ENCODE measurements at places on chromosomes 5 and 9.

- no peak for DNase-seq
Measured at GRCh38 chr5:7410936-7411511, 15.1 kb downstream of the ADCY2 start.

DNA sequence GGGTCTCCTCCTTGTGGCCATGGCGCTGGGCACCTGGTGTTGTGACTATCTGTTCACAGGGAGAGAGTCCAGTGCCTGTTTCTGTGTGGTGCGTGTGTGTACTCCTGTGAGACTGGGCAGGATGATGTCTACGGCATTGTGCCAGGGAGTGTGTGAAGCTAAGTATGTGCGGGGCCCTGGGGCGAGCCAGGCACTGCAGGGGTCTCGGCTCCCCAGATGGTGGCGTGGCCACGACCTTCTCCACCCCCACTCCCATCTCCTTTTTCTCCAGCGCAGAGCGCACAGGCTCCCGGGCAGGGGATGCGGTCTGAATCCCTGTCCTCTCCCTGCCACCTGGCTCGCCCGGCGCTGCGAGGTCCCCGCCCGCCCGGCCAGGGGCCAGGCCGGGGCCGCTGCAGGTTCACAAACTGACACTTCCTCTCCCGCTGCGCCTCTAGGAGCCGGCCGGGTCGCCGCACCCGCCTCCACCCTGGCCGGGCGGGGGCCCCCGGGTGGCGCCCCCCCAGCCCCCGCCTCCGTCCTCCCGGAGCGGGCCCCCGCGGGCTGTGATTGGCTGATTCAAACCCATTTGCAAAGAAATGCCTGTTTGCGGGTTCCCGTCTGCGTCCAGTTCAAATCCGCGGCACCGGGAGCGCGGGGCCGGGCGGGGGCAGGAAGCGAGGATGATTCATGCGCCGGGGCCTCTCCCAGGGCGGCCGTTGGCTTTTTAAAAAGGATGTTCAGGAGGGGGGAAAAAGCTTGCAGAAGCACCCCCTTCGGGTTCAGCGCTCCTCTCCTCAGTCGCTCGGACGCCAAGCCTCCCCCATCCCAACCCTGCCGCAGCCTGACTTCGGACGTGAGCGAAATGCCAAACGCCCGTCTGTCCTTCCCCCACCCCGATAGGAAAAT lies 790 bp downstream of the PHF19 start:
- peak; percentile 53 for DNase-seq

DNA sequence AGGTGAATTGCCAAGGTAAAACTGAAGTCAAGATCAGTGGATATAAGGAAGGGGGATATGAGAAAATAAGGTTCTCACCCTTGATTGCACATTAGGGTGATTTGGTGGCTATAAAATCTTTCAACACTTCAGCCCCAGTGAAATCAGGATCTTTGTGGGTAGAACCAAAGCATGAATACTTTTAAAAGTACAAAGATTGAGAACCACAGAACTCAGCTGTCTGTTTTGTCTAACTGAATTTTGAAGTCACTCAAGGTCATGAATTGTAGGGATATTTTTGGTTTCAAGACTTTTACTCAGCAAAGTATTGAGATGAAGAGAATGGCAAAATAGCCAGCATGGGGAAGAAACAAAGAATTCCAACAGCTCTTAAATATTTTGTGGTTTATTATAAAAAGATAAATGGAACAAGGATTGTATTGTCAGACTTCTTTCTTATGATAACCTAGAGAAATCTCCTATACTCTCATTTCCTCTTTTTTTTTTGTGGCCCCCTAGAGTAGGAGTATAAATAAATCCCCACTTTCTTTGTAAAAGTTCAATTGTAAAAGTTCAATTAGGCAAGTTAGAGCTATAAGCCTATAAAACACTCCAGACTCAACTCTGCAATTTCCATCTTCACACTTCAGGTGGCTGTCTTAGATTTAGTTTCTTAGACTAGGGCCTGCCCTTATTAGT lies 272.9 kb downstream of the PDE4D start:
- DNase-seq: no peak

DNA sequence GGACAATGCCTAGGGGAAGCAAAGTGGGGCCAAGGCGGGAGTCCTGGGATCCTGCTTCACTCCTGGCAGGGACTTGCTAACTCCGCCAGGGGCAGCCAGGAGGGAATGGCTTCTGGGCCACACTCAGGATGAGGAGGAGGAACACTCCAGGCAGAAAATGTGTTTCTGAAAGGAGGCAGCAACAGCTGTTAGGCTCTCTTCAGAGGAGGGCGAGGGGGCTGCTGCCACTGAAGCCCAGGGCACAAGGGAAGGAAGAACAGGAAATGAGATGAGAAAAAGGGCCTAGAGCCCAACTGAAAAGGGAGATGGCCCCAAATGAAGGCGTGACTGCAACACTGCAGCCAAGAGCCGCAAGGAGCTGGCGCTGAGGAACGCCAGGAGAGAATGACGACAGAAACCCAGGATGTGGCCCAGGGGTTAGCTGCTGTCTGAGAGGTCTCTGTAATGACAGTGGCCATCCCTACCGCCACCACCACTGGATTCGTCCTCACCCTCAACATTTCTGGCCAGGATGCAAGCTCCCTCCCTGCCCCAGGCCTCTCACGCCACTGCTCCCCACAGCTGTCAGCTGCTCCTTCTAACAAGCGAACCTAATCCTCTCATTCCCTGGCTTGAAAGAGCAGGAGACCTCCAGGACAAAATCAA lies 15.8 kb downstream of the PSMB7 start:
- no peak for DNase-seq

DNA sequence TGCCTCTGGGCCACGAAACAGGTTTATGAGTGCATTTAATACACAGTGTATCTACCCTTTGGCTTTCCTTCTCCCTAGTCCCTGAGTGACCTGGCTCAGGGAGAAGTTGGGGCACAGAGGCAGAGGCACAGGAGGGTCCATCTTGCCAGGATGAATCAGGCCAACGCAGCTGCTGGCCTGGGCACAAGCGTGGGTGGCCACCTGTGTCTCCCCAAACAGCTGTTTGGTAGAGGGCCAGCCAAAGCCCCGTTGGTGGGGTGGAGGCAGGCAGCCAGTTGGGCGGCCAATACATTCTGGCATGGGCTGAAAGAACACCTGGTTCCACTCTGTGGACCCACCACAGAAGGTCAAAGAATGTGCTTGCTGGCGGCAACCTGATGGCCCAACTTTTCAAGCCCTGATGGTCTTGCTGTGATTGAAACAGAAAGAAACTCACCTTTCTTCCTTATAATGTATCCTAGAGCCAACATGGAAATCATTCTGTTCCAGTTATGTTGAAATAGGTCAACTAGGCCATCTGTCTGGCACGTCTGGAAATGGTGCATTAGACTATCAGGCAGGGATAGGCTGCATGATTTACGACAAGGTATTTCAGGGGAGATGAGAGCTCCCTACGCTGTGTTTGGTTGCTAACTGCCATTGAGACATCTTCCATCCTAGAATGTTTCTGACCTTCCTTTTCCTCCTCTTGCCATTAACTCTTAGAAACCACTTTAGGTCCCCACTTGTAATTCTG lies 337.4 kb downstream of the ADAMTS6 start:
- DNase-seq: no peak

- DNase-seq: no peak
Measured at GRCh38 chr9:14524873-14525515, 168.2 kb downstream of the ZDHHC21 start.

DNA sequence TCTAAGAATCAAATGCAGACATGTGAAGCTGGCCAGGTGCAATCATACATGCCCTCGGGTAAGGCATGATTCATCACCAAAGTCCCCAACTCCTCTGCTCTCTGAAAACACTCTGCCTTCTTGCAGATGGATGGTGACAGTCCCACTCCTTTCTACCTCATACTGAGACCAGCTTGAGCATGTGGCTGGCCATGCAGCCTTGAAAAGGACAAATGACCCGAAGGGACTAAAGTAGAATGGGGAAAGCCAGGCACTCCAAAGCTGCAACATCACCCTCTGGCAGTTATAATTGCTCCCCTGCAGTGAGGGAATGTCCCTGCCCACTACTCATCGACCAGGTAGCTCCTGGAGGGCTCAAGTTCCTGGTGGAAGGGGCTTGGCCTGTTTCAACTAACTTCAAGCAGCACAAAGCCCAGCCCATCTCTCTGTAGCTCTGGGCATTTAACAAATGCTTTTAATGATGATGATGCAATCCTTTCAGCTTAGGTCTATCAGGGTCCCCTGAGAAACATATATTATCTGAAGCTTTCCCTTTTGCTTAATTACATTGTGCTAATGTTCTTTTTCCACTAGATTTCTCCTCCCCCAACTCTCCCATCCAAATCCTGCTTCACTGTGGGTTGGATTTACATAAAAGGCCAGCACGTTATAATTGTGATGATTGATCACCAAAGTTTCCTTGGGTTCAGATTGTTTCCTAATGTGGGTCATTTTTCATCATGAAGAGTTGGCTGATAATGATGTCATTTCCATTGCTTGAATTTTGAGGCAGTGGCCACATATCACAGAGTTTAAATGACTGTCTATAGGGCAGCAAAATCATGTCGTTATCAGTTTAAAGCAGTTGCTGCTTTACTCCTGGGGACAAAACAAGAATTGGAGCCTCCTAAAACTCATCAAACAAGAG lies 436.5 kb upstream of the SLC30A5 start:
- DNase-seq: no peak

DNA sequence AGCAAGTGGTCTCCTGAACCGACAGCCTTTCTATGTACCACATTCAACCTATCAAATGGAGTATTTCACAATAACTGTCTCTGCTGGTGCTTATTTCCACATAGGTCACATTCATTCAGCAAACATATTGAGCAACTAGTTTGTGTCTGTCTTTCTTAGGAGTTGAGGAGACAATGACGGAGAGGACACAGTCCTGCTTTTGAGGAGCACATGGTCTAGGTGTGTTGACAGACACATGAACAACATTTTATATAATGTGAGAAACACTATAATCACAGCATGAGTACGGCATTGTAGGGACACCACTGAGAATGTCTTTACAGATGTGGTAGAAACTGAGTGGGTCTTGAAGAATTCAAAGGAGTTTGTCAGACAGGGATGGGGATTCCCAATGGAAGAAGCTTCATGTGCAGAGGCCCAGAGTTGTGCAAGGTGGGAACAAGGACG lies 28.5 kb downstream of the NFIL3 start:
- no peak for DNase-seq

DNA sequence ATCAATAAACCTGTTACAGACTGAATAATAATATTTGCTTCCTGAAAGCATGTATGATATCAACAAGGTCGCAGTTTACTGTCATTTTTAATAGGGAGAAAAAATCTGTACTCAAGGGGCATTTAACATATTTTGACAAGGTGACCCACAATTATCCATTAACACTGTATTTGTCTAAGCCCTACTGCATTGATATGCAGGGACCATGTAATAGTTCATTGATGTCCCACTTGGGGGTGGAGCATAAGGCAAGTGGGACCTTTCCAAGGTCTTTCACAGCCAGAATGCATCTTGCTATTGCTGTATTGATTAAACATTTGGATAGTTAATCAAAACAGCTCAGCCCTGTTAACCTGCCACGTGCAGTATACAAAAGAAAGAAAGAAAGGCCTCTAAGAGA lies 502.0 kb downstream of the NR2F1-AS1 start:
- no peak for DNase-seq

GRCh38 chr9:97555164-97555563 lies 53.7 kb downstream of the TMOD1 start:
- DNase-seq: peak; percentile 9

GRCh38 chr5:81425569-81425968 lies 31.6 kb upstream of the ACOT12 start:
- DNase-seq: peak; percentile 16

- no peak for DNase-seq
Measured at GRCh38 chr5:131167615-131168014, 2.6 kb upstream of the HINT1 start.

DNA sequence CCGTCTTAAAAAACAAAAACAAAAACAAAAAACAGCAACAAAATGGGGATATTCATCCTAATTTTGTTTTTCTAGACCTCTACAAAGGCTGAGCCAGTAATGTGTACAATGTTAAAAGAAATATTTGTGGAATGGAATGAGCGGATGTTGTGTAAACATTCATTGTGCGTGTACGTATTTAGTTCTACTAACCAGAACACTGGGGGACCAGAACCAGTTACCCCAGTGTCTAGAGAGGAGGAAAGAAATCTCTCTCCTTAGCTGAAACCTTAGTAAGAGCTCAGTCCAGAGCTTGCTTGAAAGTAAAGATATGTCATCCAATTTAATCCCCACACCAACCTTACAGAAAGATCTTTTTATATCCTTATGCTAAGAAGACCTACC lies 106.7 kb upstream of the CPEB4 start:
- DNase-seq: no peak

DNA sequence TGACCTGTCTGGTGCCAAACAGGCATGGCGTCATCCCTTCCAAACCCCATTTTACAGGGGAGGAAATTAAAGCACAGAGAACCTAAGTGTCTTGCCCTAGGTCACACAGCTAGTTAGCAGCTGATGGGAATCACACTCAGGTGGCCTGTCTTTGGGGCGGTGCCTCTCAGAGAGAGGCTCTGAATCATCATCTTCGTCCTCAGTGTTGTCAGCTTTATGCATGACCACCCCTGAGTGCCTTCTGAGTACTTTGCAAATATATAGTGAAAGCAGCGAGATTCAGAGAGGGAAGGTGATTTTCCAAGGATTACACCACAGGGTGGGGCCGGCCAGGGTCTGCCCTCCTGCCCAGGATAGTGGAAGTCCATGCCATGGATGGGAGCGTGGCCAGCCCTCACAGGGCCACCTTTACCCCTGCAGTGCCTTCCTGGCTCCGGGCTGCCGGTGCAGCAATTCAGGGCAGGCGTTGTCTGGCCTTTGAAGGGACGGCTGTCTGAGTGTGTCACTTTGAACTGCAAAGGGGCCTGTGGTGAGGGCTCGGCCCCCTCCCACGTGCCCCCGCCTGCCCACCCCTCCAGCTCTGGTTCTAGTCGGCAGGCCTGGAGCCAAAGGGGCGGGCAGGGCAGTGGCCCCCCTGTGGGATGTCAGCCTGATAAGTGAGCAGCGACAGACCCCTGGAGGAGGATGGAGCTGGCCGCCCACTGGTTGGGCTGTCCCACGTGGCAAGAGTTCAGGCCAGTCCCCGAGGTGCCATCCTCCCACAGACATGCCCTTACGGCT lies 16.9 kb downstream of the LMX1B start:
- DNase-seq: no peak

DNA sequence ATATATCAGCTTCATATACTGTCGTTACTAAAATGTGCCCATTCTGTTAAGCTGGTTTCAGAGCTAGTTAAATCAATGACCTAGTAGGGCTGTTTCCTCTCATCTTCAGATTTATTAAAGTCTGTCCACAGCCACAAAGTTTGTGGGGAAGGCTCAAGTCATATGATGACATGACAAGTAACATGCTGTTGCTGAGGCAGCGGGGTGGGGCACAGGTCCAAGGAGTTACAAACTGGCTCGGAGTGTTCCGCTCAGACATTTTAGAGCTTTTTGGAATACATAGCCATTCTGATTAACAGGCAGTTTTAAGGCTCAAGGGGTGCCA lies 2.7 kb upstream of the ANP32B start:
- DNase-seq: no peak

Data from NCI-H2171 (cell line).